Activated CD4-positive, alpha-beta T cell treated with anti-CD3 and anti-CD28 coated beads, Interleukin-2, amount 50 U/mL, for 24 hours (primary cell): ENCODE measurements at places on chromosomes 5 and 9.

- DNase-seq: no peak
Measured at GRCh38 chr9:18909140-18910018, 123.6 kb downstream of the SAXO1 start.

DNA sequence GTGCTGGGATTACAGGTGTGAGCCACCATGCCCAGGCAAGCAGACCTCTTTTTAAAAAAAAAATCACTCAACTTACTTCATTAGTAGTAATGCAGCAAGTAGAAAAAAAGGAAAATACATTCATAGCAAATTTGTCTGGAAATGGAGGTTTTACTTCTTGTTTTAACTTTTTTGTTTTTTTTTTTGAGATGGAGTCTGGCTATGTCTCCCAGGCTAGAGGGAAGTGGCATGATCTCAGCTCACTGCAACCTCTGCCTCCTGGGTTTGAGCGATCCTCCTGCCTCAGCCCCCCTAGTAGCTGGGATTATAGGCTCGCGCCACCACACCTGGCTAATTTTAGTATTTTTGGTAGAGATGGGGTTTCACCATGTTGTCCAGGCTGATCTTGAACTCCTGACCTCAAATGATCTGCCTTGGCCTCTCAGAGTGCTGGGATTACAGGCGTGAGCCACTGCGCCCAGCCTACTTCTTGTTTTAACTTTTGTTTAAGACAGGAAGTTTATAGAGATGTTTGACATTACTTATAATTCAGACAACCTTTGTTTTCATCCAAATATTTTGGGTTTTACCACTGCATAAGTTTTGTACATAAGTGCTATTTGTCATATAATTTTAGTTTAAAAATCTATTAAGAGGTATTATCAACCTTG lies 26.5 kb downstream of the UBE2R2 start:
- no peak for DNase-seq

- no peak for DNase-seq
Measured at GRCh38 chr9:21984101-21984500, 10.1 kb downstream of the CDKN2A start.

- no peak for DNase-seq
Measured at GRCh38 chr5:119583684-119584083, 45.7 kb upstream of the FAM170A start.

DNA sequence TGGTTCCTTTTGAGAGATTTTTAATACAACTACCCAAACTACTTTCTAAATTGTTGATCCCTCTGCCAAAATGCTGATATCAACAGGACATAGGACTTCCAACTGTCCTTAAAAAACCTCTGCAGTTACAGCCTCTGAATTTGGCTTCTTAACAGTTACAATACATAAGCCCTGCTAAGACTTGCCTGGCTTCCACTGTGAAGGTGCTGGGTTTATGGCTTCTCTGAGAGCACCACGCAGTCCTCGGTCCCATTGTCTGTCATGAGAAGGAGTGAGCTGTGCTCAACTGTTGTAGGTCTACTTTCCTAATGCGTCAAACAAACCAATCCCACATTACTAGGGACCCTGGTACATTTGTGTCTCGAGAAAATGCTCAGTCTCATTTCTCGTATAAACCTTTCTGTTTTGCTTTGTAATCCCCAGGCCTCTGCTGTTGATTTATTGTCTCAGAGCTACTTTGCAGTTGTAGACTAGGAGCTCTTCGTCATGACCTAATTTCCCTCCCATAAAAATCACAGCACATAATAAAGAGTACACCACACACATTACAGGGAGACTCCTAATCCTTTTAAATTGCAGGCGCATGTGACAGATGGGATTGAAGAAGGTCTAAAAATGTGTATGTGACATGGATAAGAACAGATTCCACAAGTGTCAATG lies 274.9 kb downstream of the NR3C1 start:
- no peak for DNase-seq

GRCh38 chr9:111561165-111561719 lies 36.3 kb downstream of the ZNF483 start:
- DNase-seq: no peak

- no peak for DNase-seq
Measured at GRCh38 chr5:41906151-41906550, 2.0 kb downstream of the RIMOC1 start.

DNA sequence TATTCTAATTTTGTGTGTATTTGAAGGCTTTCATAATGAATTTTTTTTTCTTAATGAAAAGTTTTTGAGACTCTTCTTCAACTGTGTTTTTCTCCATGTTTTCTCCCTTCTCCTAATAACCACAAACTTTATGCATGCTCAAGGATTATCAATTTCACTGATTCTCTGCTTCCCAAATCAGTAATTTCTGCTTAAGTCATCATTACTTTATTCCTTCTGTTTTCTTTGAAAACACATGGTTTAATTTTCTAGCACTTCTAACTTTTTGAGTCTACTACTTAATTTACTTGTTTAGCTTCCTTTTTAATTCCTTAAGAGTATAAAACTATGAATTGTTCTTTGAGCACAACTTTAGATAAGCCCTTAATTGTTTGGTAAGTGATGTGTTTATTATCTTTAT lies 11.5 kb upstream of the FBN2 start:
- no peak for DNase-seq

DNA sequence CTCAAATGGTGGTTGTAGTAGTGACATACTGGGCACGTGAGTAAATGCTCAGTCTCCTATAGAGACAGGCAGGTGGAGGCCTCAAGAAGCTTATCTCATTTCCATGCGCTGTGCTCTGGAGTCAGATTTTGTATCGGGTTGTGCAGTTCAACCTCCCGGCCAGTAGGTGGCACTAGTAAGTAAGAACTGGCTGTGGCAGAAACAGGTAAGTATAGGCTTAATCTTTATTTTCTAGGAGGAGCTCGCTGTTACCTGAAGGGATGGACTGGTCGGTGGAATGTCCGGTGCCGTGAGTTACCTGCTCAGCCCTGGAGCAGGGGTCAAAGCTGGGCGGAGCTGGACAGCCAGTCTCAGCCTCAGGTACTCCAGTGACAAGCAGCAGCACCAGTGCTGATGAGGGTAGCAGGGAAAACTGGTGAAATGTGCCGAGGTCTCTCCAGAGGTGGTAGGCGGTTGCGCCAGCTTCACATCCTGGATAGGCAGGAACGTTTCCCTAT lies 880.1 kb upstream of the SEMA6A start:
- peak; percentile 33 for DNase-seq

GRCh38 chr5:139167533-139167932 lies 30.6 kb downstream of the SIL1 start:
- no peak for DNase-seq

- DNase-seq: no peak
Measured at GRCh38 chr5:76763136-76763535, 47.2 kb downstream of the F2R start.

DNA sequence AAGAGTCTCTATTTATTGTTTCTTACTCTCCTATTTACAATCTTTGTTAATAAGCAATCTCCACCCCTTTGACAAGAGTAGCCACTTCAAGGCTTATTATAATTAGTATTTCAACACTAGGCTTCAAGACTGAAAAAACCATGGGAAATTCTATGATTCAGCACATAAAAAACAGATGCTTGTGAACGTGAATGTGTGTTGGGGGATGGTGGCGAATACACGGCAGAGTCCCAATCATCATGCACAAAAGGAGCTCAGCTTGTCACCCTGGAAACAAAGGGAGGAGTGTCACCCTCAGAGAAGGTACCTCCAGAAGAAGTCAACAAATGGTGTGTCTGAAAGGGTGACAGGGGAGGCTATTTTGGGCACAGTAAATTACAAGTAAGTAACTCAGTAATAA lies 157.2 kb upstream of the RETREG1 start:
- DNase-seq: no peak

GRCh38 chr5:763397-763796 lies 21.1 kb downstream of the ZDHHC11B start:
- DNase-seq: no peak

GRCh38 chr9:107229241-107229741 lies 53.8 kb upstream of the RAD23B start:
- DNase-seq: no peak
